Gastroesophageal sphincter (tissue), 4 donors: ENCODE measurements at places on chromosomes 2 and 18. TPM values are rescaled to one million over a fixed set of nuclear protein-coding genes. Genes with fewer than 3 reads are reported as not detected.

Gene MYCN
- total RNA-seq, result 0.46 TPM

GRCh38 chr2:29192526-29192925, 77.3 kb downstream of the CLIP4 start:
- no peak for ATAC-seq

GRCh38 chr2:105055613-105056012, 17.7 kb downstream of the MRPS9 start:
- no peak for ATAC-seq

- ATAC-seq, result peak; percentile 84
Measured at GRCh38 chr2:238438856-238439849, 12.4 kb downstream of the ASB1 start.

- no peak for ATAC-seq
Measured at GRCh38 chr2:77013953-77014352, 508.2 kb downstream of the LRRTM4 start.

DNA sequence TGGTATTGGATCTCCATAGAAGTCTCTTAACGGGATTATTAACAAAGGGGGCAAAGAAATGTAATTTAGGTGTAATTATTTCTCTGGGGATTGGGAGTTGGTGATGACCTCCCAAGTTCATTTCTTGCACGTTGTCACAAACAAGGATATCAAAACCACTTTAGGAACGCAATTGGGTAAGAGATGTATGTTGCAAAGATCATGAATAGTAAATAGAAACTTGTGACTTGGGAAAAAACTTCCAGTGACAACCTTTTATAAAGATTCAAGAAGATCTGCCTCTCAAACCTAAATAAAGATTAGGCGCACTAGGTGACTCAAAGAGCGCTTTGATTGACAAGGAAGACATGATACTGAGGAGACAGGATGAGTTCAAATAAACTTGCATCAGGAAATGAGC, 127.8 kb upstream of the TRIB2 start:
- ATAC-seq, result no peak

GRCh38 chr2:52083214-52083613, 1051.3 kb upstream of the NRXN1 start:
- ATAC-seq, result no peak

DNA sequence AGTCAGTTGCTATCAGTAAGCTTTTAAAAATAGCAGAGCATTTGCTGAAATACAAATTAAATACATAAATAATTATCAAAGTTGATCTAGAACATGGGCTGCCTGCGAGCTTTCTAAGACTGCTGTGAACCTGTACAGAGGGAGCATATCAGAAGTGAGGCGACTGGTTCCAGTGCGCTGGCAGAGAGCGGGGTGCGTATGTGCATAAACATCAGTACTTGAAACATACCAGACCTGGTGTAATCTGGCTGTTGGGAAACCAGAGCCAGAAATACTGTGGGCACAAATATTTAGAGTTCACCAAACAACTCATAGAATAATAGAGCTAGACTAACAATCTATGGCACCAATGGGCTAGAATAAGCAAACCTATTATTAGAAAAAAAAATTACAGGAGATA, 27.3 kb downstream of the PDIA6 start:
- ATAC-seq, result no peak

DNA sequence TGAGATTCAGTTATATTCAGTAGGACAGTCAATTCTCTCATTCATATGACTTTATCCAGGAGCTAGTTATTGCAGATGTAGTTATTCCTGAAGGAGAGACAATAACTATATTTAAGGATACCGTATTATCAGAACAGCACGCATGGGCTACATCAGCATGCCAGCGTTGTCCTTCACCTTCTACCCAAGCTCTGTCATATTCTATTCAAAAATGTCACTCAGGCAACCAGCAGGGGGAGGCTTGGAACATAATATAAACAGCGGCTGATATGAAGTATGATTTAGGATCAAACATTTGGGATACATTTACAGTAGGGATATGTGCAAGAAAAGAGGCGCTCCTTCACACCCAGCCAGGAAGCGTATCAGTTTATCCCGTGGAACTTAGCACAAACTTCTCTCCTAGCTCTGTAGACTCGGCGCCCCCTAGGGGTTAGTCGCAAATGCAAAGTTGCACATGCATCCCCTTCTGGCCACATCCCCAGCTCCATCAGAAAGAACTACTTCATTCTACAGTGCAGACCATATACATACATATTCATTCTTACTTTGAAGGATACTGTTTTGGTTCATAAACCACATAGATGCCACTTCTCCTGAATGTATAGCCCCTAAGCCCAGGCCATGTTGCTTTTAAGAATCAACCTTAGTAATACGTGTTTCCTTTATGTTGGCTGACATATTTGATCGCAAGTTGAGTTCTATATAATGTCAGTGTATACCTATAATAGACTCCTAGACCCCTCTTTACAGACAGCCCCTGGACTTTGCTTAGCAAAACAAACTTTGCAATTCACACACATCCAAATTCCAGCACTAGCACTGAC, 759.4 kb downstream of the ADCYAP1 start:
- ATAC-seq, result peak; percentile 34

DNA sequence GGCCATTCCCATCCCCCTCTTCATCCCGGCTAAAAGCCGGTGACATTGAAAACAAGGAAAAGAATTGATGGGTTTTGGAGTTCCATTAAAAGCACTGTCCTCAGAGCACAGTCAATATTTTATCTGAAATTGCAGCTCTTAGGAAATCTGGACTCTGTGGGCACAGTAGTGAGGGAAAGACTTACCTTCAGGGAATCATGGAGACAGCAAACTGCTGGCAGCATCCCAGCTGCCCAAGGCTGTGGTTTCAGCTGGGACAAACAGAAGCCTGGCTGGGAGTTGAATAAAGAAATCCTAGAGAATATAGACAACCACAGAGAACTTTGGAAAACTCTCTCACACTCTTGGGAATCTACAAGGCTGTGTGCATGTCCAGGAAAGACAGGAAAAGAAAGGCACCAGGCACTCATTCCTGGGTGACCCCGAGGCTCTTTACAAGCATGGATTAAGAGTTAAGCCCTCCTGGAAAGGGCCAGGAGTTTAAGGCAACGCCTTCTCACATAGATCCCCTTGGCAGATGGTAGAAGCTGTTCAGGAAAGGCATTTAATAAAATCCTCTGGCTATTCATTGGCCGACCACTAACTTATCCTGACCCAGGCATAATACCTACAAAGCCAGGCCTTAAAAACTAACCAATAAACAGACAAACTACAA, 255.1 kb downstream of the MYT1L start:
- ATAC-seq, result no peak

Gene HOXD8
- total RNA-seq, result 6.9 TPM
